ENCODE measurements at places on chromosomes 2 and 18.

GRCh38 chr2:16023506-16024360 is 83.4 kb downstream of the MYCN start:
- DNase-seq: no peak

DNA sequence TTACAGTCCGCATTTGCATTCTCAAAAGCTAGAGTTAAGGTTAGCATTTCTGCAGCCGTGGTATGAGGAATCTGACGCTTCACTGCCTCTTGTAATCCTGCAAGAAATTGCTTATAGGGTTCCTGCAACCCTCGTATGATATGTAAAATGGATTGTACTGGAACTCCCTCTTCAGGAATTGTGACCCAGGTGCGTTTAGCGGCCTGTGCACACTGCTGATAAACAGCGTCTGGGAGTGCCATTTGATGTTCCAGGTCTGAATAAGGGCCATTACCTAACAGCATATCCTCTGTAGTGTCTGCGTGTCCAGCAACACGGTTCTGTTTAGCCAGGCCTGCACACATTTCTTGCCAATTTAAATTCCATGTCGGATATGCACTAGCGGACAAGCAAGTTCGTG is 42.5 kb downstream of the CXCR4 start:
- DNase-seq: no peak

GRCh38 chr2:234650911-234651310 is 154.0 kb upstream of the ARL4C start:
- no peak for DNase-seq

GRCh38 chr2:233989221-233989858 is 61.2 kb upstream of the SPP2 start:
- no peak for DNase-seq

DNA sequence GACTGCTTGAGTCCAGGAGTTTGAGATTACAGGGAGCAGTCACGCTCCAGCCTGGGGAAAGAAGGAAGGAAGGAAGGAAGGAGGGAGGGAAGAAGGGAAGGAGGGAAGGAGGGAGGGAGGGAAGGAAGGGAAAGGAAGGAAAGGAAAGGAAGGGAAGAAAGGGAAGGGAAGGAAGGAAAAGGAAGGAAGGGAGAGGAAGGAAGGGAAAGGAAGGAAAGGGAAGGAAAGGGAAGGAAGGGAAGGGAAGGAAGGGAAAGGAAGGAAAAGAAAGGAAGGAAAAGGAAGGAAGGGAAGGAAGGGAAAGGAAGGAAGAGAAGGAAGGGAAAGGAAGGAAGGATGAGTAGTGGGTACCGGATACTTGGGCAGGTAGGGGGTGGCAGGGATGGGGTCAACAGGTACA is 32.3 kb downstream of the GPR155 start:
- DNase-seq: no peak

DNA sequence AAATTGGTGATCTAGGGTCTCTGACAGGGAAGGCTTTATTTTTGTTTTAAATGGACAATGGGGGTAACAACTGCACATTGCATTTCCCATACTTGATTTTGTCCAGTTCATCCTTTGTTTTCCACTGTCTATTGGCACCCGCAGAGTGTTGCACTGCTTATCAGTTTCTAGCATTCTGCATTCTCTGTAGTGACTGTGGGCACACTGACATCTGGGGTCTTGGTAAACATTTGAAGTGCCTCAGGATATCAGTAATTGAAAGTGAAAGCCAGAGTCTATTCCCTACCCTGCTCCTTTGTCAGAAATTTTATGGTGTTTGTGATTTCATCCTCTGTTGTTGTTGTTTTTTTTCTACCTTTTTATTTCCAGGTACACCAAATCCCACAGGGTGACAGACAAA is 132.1 kb upstream of the EPC2 start:
- no peak for DNase-seq

DNA sequence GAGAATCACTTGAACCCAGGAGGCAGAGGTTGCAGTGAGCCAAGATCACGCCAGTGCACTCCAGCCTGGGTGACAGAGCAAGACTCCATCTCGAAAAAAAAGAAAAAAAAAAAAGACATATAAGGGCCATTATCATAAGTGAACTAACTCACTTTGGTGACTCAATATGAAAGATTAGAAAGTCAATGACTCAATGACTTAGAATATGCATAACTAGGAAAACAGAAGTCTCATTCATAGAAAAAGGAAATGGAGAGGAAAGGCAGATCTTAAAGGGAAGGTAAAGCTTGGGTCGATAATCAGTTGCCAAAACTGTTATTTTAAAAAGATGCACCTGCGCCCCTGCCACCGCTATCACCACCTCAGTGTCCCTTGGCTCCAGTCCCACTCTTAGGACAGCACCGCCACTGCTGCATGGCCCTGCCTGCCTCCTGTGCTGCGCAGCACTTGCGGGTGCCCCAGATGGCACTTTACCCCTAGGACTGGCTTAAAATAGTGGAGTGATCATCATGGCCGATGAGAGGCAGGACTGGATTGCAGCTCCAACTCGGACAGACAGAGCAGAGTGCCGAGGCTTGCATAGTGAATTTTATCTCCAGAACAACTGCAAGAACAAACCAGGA is 54.7 kb downstream of the INO80D start:
- no peak for DNase-seq

- no peak for DNase-seq
These were observed 214.4 kb downstream of the SRBD1 start for GRCh38 chr2:45396671-45397070.

DNA sequence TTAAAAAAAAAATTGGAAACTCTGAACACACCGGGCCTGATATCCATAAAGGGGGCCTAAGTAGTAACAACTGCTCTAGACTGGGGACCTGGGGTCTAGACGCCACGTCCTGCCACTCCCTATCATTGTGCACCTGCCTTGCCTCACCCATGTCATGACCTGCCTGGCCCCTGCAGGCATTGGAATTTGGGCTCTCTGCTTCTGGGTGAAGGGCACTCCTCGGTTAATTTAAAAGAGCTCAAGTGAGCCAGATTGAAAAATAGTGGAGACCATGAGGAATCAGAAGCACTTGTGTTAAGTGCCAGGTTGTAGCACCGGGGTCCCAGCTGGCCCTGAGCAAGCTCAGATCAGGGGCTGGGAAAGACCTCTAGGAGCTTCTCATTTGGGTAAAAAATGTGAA is 48.1 kb downstream of the SLC4A1AP start:
- DNase-seq: no peak

- DNase-seq: no peak
These were observed 190.1 kb downstream of the LRP1B start for GRCh38 chr2:141940709-141941108.

DNA sequence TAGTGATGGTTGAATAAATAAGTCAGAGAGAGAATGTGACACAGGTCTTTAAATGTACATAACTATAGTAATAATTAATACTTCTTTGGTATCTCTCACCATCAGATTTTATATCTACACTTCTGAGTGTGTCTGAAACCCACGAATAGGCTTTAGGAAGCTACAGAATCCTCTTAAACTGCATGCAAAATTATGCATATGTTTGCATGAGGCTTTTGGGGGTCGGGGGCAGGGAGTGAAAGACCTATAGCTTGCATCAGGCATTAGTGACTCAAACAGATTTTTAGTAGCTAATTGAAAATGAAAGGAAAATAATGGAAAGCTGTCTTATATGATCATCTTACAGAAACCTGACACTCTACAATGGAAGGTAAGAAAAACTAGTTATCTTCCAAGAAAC is 14.9 kb downstream of the LRPPRC start:
- no peak for DNase-seq

DNA sequence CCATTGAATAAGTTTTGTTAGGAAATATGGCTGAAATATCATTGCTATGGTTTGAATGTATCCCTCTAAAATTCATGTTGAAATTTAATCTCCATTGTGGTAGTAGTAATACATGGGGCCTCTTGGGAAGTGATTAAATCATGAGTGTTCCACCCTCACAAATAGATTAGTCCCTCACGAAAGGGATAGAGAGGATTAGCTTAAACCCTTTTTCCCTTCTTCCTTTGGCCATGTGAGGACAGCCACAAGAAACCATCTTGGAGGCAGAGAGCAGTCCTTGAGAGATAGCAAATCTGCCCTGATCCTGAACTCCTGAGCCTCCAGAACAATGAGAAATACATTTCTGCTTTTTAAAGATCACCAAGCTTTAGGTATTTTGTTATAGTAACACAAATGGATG is 274.2 kb downstream of the CDH19 start:
- DNase-seq: no peak

DNA sequence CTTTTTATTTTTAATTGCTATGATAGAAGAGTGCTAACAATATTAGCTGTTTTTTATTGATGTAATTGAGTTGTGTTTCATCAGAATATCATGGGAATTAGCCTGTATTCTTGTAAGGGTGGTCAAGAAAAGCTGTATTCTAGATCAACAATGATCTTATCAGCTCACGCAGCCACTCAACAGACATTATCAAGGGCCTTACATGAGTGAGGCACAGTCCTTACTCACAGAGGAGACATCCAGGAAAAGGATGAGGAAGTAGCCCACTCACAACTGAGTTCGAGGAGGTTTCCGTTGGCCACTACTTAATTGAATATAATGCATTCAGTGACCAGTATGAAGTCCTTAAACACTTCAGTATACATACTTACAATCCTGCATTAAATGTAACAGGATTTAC is 152.5 kb downstream of the AFF3 start:
- no peak for DNase-seq

DNA sequence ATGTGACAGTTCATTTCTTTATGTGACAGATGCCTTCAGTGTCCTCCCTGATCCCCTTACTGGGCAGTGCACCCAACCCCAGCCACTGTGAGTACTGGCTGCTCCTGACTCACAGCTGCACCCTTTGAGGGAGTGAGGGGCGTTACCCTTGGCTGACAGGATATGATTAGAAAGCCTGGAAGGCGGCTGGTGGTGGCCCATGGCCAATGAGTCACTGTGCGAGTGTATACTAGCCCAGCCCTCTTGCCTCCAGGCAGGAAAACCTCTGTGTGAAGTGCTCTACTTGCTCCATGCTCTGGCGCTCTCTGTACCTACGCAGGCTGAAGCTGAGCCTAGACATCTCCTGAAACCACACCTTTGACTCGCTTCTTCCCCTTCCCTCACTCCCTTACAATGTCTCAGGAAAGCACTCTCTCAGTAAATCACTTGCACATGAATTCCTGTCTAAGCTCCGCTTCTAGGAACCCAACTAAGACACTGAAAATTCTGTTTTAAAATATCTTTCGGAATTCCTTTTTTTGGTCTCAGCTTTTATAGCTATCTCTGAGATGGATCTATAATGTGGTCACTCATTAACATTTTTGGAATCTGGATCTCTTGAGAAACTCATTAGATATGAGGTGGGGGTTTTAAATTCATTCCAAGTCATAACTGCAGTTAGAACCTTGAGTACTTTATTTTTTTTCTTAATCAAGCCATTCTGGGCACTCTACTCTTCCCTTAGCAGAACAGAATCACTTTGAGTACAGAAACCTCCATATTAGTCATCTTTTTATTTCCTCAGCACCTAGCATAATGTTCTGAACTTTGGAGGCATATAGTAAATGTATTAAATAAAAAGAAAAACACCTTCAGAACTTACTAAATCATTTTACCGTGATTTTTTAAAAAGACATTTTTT is 25.3 kb upstream of the STAM2 start:
- DNase-seq: peak; percentile 25

DNA sequence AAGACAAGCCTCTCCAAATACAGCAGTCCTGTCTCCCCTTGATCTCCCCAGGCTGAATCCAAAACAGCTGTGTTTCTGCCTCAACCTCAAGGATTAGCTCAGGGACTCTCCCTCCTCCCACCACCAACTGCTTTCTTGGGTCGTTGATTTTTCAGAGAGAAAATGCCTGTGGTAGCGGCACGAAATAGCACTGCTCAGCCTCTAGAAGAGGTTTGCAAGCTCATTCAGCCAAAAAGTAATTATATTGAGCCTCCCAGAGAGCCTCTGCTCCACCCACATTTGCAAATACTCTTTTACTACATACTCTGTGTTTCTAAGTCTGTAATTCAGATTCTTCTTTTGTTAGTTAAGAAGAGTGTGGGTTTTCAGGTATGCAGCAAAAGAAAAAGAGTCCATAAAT is 396.4 kb upstream of the TNP1 start:
- no peak for DNase-seq

- DNase-seq: no peak
These were observed 118.1 kb upstream of the GCFC2 start for GRCh38 chr2:75828826-75829225.

DNA sequence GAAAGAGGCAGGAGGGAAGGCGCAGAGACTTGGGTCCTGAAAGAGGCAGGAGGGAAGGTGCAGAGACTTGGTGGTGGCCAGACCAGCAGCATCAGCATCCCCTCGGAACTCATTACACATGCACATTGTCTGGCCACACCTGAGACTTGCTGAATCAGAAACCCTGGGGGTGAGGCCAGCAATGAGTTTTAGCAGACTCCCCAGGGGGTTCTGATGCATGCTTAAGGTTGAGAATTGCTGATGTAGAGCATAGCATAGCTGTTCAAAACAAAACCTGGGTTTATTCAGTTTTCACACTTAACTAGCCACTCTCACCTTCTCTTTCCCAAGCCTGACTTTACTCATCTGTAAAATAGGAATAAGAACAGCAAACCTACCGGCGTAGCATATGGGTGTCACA is 122.9 kb downstream of the MRO start:
- no peak for DNase-seq

- no peak for DNase-seq
These were observed 164.8 kb downstream of the DCDC2C start for GRCh38 chr2:3868012-3868805.

DNA sequence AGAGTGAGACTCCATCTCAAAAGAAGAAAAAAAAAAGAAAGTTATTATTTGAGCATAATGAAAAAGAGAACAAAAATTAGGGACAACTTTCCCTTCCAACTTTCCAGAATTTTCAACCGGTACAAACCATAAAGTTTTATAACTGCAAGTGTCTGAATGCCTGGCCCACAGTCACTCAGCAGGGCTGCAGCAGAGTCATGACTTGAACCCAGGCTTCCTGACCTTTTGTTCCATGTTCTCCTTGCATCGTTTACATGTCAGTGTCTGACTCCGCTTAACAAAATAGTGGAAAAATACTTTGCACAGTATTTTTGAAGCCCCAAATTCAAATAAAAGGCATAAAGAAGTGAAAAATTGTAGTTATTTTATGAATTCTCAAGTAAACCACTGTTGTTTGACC is 82.7 kb downstream of the LTBP1 start:
- DNase-seq: no peak

GRCh38 chr2:151972241-151973012 is 126.4 kb downstream of the CACNB4 start:
- DNase-seq: no peak

DNA sequence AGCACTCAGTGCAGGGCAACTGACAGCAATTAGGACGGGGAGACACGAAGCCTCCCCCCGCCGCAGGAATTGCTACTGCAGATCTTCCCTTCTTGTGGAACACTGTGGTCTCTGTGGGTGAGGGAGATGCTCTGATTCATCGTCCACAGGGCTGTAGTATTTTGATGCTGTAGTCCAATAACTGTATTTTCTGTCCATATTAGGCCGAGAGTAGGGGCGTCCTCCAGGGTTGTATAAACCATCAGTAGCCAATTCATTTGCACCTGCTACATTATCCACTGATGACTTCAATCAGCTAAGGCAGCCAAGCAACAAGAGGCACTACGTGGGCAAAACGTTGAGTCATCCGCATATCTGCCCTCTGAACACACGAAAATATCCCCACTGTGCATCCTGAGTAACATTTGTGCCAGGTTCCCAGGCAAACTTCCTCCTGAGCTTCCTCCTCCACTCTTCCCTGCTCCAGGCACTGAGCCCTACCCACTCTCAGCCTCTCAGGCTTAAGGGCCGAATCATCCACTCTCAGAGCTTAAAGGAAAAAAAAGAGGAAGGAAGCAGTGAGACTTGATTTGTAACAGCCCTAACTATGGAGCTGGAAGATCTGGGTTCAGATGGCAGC is 62.1 kb downstream of the LBH start:
- no peak for DNase-seq

- DNase-seq: no peak
These were observed 2139.8 kb upstream of the CELF4 start for GRCh38 chr18:39705362-39705761.
